CD4-positive, alpha-beta T cell treated with Interleukin-4 for 4 hours (primary cell): ENCODE measurements at places on chromosomes 12 and 14.

DNA sequence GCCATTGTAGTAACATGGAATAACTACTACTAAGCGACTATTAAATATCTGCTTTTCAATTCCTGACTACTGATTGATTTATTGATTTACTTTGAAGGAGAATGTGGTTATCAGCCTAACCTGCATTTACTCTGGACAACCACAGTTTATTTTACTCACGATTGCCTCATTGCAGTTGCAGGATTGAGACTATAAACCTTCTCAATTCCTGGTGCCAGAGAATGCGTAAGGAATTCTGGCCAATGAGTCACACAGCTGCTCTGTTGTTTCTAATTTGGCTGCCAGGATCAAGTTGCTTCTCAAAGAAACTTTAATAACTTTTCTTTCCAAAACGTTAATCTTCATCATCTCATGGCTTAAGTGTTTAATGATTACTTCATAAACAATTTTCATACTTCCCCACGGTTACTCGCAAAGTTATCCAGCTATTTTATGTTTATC is 13.1 kb upstream of the TMTC1 start:
- no peak for DNase-seq

GRCh38 chr12:56315249-56315621 is 553 bp downstream of the CNPY2 start:
- no peak for DNase-seq

DNA sequence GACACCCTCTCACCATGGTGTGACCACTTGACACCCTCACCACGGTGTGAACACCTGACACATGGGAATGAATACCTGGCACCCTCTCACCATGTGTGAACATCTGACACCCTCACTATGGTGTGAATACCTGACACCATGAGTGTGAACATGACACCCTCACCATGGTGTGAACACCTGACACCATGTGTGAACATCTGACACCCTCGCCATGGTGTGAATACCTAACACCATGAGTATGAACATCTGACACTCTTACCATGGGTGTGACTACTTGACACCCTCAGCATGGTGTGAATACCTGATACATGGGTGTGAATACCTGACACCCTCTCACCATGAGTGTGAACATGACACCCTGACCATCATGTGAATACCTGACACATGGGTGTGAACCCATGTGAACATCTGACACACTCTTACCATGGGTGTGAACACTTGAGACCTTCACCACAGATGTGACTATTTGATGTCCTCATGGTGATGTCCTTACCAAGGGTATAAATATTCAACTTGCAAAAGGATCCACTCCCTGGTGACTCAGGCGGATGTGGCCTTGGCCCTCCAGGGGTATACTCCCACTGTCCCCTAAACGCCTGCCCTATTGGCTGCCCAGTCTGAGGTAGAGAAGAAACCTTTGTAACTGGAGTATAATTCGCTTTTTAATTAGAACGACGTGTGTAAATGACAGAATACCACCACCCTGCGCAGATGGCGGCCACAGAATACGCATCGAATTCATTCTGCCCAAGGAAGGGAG is 29.1 kb downstream of the RFLNA start:
- peak; percentile 10 for DNase-seq

GRCh38 chr12:22051114-22051698 is 5.2 kb downstream of the CMAS start:
- no peak for DNase-seq

DNA sequence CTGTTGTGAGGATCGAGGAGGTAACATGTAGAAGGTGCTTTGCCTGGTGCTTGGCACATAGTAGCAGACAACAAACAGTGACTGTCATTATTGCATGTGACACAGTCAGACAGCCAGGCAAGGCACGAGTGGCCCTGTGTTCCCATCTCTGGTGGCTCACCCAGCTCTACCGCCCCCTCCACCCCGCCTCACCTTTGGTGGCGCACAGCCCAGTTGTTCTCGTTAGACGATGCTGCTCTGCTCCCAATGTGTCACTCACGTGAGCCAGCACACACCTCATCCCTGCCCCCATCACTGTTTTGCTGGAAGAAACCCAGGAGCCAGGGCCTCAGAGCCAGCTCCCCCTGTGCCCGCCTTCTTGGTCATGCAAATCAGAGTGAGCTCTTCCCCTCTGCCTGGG is 113.3 kb downstream of the CALM1 start:
- no peak for DNase-seq

DNA sequence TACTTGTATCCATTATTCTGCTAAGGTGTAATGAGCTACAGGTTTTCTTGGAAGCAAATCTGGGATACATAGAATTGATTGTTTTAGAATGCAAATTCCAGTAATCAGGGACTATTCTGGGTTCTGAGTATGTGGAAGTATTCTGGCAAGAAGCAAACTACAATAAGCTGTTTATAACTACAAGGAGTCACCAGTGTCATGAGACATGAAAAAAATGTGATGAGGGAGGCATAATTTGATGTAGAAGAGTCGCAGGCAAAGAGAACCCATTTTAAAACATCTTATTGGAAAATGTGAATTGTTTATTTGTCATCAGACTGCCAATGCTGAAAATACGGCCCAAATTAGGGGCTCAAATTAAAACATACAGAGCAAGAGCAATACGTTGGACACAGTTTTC is 321.8 kb upstream of the E2F7 start:
- DNase-seq = no peak

DNA sequence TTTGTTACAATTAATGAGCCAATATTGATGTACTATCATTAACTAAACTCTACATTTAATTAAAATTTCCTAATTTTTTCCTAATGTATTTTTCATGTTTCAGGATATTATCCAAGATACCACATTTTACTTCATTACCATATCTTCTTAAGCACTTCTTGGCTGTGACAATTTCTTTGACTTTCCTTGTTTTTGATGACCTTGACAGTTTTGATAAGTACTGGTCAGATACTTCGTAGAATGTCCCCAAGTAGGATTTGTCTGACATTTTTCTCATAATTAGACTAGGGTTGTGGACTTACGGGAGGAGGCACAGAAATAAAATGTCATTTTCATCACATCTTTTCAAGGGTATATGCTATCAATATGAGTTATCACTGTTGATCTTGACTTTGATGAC is 700.9 kb downstream of the BCL11B start:
- DNase-seq = no peak

GRCh38 chr12:27946421-27946820 is 26.1 kb downstream of the PTHLH start:
- DNase-seq = no peak

DNA sequence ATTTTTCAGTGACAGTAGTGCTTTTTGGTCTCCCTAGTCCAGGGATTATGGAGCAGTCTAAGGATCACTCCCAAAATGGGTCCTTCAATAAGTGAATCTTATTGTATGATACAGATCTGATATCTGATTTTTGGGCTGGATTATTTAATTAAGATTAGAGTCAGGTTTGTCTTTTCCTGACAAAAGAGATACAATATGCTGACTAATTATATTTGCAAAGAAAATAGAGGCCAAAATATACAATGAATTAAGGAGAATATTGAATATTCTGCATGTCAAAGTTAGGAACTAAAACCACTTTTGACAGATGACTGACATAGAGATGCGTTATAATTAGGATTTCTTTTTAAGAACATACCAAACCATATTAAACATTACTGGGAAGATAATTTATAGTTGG is 175.2 kb downstream of the FOXG1 start:
- no peak for DNase-seq

DNA sequence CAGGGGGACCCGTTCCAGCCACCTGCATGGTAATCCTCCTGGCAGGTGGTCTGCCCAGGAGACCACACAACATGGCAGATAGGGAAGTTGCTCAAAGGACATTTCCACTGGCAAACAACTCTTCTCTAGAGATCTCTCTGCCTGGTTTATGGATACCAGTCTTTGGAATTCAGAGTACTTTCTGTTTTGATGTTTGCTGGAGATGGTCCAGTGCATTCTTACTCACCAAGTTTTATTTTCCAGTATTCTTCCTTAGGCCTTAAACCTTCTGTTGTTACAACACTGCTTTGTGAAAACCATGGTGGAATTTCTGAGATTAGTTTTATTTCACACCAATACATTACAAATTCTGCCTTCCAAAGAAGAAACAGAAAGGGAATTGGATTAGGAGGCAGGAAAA is 428.3 kb downstream of the FUT8 start:
- no peak for DNase-seq

GRCh38 chr12:112677050-112677765 is 114.3 kb upstream of the RPH3A start:
- no peak for DNase-seq

- DNase-seq = no peak
These were observed 56.1 kb upstream of the FBRSL1 start for GRCh38 chr12:132433641-132434395.

GRCh38 chr12:116773276-116773731 is 35.2 kb downstream of the RNFT2 start:
- no peak for DNase-seq

GRCh38 chr12:132491761-132492378 is 1.9 kb downstream of the FBRSL1 start:
- DNase-seq = no peak

GRCh38 chr12:30732954-30733637 is 21.7 kb downstream of the CAPRIN2 start:
- DNase-seq = no peak

GRCh38 chr12:1463073-1463905 is 131.1 kb downstream of the FBXL14 start:
- no peak for DNase-seq

DNA sequence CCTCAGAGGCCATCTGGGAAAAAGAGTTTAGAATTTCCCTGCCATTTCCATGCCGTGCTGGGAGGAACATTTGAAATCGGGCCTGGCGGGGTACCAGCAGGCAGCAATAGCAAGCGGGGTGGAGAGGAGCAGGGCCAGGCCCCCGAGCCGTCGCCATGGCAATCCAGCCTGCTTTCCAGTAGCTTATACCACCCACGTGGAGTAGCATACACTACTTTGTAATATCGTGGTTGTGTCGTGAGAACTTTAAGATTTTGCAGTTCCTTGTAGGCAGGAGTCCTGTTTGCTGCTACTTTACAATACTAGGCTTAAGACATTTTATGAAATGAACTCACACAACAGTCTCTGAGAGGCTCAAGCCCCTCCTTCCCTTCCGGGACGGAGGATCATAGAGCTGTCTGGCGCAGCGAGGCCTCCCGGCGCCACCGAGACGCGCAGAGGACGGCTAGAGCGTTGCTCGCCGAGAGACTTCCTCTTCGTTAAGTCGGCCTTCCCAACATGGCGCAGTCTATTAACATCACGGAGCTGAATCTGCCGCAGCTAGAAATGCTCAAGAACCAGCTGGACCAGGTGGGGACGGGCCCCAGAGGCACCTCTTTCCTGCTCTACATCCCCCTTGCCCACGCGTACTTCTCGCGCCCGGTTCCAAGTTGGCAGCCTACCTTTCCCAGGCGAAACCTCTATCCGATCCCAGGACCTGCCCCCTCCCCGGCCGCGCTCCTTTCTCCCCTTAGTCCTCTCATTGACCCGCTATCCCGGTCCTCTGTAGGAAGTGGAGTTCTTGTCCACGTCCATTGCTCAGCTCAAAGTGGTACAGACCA is at the start of gene PFDN5:
Gene PFDN5, plus strand, starts transcription at position 473 of the 821 bp plus-strand sequence. Its CDS starts 26 bp downstream, at position 499.
- DNase-seq = peak; percentile 93

DNA sequence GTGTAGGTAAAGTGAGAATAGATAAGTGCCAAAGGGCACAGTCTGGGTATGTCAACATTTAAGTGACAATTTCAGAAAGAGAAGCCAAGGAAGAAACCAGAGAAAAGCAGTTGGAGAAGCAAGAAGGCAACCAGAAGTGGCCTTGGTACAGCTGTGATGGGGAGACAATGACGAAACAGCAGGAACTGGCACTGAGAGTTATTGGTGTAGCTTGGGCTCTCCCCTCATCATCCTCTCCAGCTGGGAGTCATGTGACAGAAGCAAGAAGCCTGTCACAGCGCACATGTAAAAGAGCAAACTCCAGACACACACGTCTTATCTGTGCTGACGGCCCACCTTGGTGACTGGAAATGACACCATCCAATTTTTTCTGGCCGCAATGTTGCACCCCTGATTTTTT is 203.3 kb upstream of the NUDT4 start:
- no peak for DNase-seq

DNA sequence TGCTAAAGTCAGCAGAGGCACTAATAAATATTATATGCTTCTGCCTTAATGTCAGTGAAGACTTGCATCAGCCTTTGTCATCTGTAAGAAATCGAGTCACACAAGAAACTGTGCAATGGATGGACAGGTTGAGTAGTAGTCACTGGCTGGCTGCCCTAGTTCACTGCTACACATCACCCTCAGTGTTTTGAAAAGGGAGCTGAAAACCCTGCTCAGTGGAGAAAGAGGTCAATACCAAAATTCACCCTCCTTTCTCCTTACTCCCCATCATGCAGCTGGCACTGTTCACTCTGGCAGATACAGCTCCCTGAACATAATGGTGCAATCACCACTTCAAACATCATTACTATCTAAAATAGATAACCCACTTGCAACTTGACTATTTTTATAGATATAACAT is 6.6 kb downstream of the ANKS1B start:
- no peak for DNase-seq

DNA sequence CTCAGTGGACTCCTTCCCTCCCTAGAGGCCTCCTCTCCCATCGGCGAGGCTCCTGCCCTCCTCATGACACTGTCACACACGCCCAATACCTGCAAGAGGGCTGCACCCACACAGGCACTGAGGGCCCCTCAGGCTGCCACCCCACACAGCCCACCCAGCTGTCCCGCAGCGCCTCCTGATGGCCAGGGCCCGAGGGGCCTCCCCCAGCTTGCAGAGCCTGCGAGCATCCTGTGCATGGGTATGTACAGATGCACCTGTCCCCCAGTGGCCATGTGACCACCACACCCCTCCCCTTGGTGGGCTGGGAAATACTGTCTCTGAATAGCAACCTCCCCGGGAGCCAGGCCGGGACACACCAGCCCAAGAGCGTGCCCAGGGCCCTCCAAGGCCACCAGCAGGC is 19.0 kb upstream of the NUDT14 start:
- DNase-seq = no peak

DNA sequence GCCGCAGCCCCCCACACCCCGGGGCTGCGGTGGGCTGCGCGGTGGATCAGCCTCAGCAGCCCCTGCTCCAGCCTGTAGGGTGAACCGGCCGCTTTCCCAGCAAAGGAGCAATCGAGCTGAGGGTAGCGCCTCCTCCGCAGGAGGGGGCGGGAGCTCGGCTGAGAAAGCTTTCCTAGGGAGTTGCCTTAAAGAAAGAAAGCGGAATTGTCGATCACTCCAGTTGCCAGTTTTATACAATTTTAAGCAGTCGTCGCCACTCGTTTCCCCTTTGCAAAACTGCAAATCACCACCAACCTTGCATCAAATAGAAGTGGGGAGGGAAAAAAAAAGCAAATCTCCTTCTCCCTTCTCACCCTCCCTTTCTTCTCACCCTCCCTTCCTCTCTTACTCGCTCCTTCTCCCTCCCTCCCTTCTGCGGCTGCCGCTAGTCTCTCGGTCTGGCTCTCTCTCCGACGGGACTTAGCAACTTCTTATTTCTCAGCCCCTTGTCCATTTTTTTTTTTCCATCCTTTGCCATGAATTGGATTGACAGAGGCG is at the start of gene PDE3A:
Gene PDE3A, plus strand, starts transcription at position 424 of the 537 bp plus-strand sequence. CDS start 748 bp downstream, outside the sequence.
- DNase-seq = no peak

GRCh38 chr14:45680531-45680930 is 427.5 kb upstream of the MIS18BP1 start:
- DNase-seq = no peak
